ENCODE measurements at places on chromosomes 16 and 17. TPM values are rescaled to one million over a fixed set of nuclear protein-coding genes. Genes with fewer than 3 reads are reported as not detected.

Gene TNFAIP1
- 108 TPM for total RNA-seq

Gene UTS2R
- not detected for total RNA-seq

Gene GINS2
- total RNA-seq = 8.6 TPM

Gene NLRC3
- 2.0 TPM for total RNA-seq

Gene SPATA32
- total RNA-seq = 0.05 TPM

Gene FNDC8
- not detected for total RNA-seq

Gene C16orf86
- 3.7 TPM for total RNA-seq

- DNase-seq = no peak
Measured at GRCh38 chr16:11582157-11582814, 4.4 kb downstream of the LITAF start.

- DNase-seq = peak; percentile 25
Measured at GRCh38 chr16:88303890-88304819, 78.6 kb upstream of the ZNF469 start.

DNA sequence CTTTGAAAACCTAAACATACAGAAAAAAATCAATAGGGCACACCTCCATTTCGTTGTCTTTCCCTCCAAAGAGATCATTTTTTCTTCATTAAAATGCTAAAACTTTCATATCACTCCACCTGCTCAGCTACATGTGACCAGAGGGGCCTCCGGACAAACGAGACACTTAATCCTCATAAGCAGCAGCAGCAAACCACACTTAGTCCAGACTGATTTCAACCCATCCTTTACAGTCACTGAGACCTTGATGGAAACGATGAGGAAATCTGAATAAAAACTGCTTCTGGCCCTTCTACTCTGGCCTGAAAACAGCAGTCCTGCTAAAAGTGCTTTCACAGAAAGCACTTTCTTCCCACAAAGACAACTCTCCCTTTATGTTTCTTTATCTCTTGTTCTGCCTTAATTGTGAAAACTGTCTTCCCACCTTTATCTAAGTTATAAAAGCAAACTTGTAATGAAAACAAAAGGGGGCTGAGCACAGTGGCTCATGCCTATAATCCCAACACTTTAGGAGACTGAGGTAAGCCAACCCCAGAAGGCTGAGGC, 4.6 kb downstream of the ANKRD11 start:
- no peak for DNase-seq

DNA sequence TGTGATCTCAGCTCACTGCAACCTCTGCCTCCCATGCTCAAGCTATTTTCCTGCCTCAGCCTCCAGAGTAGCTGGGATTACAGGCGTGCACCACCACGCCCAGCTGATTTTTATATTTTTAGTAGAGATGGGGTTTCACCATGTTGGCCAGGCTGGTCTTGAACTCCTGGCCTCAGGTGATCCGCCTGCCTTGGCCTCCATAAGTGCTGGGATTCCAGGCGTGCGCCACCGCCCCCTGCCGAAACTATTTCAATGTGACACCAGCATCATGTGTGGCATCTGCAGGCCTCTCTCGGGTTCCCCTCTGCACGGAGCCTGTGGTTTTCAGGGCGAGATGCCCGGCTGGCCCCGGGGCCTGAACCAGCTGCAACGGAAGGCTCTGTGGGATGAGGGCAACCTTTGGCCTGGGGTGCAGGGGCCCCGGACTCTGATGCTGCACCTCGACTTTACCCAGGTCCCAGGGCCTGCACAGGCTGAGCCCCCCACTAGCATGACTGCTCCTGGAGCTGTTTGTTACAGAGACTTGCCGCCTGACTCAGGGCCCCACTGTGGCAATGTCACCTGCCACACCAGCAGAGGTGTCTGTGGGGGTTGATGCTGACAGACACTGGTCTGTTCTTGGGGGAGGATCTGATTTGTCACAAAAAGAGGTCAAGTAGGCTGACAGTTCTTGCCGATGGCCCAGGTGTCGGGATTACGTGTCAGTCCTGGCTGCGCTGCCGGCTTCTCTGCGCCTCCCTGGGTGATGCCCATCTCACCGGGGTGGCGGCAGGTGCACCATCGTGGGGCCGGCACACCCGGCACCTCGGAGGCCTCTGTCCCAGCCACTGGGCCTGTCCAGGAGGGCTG, 8.6 kb upstream of the TEX19 start:
- no peak for DNase-seq

- no peak for DNase-seq
Measured at GRCh38 chr16:73143002-73143401, 95.1 kb upstream of the ZFHX3 start.

DNA sequence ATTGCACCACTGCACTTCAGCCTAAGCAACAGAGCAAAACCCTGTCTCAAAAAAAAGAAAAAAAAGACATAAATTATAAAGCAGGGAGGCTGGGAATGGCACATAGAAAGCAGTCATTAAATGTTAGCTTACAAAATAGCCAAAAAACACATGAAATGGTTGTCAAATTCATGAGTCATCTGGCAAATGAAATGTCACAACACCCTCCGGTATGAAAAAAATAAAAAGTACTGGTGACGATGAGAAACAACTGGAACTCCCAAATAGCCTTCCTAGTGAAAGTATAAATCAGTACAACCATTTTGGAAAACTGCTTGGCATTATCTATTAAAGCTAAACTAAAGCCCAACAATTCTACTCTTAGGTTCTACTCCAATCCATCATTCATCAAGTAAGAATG, 3.5 kb upstream of the KATNB1 start:
- DNase-seq = no peak

- DNase-seq = no peak
Measured at GRCh38 chr16:564690-565418, 2.0 kb upstream of the NHLRC4 start.

- peak; percentile 33 for DNase-seq
Measured at GRCh38 chr17:64095144-64095882, 34.6 kb downstream of the ERN1 start.

DNA sequence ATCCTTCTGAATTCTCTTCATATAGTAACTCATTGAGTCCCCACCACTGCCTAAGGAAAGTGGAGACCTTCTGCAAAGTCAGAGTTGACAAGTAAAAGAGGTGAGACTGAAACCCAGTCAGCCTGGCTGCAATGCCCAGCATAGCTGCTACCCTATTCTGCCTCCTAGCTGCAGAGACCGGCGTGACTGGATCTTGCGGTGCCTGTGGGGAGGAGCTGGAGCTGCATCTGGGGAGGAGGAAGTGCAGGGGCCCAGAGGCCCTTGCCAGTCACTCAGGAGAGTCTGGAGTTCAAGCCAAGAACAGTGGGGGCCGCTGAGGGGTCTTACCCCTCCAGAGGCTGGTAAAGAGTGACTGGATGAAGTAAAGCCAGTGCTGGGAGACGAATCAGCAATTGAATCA, 35.0 kb upstream of the ZNF423 start:
- peak; percentile 33 for DNase-seq

- DNase-seq = no peak
Measured at GRCh38 chr17:10271106-10271562, 72.7 kb upstream of the GAS7 start.

GRCh38 chr16:55695595-55695994, 39.8 kb downstream of the SLC6A2 start:
- DNase-seq = no peak

- no peak for DNase-seq
Measured at GRCh38 chr16:3469736-3470135, 25.6 kb downstream of the C16orf90 start.

GRCh38 chr17:29167393-29168078, 12.7 kb downstream of the MYO18A start:
- no peak for DNase-seq

DNA sequence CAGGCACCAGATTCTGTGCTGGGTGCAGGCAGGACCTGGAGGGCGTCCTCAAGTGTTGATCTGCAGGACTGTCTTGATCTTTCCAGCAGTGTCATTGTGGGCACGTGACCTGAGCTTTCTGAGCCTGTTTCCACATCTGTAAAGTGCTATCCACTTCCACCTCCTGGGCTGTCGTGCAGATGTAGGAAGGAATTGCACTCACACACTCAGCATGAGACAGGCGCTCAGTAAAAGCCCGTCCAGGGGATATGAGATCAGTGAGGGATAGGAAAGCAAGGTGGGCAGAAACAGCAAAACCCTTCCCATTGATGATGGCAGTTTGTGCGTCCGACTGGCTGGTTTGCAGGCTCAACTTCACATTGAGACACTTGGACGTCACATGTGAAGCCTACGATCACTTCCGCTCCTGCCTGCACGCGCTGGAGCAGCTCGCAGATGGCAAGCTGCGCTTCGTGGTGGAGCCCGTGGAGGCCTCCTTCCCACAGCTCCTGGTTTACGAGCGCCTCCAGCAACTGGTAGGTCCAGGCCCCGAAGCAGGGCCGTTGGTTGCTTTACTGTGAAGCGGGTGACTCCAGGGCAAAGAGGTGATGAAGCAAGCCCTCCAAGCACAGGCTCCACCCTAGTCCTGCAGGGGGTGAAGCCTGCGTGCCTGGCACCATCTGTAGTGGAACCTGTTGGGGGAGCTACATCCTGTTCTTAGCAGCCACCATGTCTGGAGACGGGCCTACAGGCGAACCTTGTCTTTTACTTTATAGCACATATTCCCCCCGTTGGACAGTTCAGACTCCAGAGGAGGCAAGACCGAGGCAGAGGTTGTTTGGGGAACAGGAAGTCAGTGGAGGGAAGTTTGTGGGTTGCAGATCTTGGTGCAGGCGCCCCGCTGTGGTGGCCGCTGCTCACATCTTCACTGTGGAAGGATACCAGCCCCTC, 23.0 kb downstream of the METTL22 start:
- no peak for DNase-seq

DNA sequence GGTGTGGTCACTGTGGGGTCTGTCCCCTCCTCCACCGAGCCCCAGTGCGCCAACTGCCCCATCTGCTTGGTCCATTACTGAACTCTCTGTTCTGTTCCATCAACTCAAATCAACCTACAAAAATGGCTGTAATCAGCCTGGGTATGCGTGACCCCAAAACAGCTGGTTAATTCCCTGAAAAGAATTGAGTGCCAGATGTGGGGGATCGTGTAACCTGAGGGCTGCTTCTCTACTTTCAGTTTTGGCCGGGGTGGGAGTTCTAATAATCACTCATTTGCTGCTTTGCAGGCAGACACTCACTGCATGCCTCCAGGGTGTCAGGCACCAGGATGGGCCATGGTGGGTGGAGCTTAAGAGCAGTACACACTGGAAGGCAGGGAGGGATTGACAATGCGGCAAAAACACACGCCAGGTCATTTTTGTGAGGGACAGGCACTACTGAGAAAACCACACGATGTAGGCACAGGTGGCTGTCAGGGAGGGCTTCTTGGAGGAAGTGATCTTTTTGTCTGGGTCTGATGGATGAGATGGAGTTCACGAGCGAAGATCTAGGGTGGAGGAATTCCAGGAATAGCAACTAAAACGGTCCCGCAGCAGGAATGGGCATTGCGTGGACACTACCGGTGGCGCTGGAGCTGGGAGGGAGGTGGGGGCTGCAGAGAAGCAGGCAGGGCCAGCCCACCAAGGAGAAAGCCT, 30.4 kb upstream of the SSTR5 start:
- no peak for DNase-seq

DNA sequence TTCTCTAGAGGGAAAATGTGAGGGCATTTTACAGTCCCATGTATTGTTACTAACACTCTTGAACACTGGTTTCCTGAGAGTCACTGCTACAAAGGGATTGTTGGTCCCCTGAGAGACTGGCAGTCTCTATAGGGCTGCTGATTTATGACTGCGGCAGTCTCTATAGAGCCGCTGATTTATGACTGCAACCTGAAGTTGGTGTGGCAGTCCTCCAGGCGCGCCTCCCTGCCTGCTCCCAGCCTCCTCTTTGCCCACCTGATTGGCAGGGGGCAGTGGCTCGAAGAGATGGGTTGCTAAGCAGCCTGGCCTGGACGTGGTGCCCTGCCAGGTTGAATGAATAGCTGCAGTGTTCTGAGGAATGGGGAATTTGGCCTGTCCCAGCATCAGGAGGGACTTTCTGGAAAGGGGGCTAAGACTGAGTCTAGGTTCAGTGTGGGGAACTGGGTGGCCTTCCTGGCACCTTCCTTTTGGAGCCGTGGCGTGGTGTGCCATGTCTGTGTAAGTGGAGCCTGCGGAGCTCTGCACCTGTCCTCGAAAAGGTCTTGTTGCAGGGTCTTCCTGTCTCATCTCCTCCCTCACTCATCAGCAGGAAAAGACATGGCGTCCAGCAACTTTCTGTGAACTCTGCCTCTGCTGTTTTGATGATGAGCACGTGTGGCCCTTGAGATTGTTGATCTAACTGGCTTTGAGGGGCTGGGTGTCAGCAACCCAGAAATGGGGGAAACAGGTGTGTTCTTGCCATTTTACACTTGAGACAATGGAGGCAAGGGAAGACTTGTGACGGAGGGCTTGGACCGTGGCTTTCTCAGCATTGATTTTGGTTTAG, 24.9 kb downstream of the SAP30BP start:
- no peak for DNase-seq

- DNase-seq = peak; percentile 58
Measured at GRCh38 chr16:48617711-48618148, 7.8 kb upstream of the N4BP1 start.

DNA sequence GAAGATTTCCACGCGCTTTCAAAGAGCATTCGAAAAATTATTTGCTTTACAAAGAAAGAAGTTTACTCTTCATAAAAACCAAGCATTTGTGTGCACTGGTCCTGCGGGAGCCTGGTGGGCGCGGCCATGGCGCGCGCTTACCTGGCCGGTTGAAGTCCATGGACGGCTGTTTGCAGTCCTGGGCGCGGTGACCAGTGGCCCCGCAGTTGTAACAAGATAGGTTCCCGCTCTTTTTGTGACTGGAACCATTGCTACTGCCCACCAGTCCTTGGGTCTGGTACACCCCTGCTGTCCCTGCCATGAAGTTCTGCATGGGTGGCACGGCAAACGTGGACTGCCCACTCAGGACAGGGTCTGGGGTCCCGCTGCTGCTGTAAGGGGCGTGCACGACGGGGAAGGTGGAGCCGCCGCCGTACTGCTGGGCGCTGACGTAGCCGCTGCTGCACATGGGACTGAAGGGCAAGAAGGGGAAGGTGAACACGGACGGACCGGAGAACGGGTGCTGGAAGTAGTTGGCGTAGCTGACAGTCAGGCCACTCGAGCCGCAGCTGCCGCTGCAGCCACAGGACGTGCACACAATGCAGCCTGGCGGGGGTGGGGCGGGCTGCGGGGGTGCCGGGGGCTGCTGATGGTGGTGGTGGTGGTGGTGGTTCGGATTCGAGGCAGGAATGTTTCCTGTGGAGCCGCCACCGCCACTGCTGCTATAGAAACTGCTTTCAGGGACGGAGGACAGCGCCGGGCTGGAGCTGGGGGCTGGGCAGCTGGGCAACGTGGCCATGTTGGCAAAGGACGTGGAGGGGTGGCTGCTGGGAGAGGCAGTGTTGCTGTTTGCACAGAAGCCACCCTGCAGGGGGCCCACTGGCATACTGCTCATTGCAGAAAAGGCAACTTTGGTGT, 19.5 kb downstream of the MAP1LC3B start:
- no peak for DNase-seq

- DNase-seq = no peak
Measured at GRCh38 chr16:28207399-28207798, 4.4 kb downstream of the XPO6 start.

- peak; percentile 45 for DNase-seq
Measured at GRCh38 chr17:37848690-37849616, 75.3 kb upstream of the TBC1D3K start.

- no peak for DNase-seq
Measured at GRCh38 chr16:9402293-9402860, 310.9 kb downstream of the HAPSTR1 start.

GRCh38 chr16:12314653-12315185, 338.2 kb downstream of the SNX29 start:
- DNase-seq = no peak

All from dermis blood vessel endothelial cell (primary cell).